ENCODE measurements at places on chromosomes 4 and X. TPM values are rescaled to one million over a fixed set of nuclear protein-coding genes. Genes with fewer than 3 reads are reported as not detected.

AMER1 gene
- 10.4 TPM for total RNA-seq

PAGE2B gene
- not detected for total RNA-seq

UGT8 gene
- total RNA-seq = 11.3 TPM

DNA sequence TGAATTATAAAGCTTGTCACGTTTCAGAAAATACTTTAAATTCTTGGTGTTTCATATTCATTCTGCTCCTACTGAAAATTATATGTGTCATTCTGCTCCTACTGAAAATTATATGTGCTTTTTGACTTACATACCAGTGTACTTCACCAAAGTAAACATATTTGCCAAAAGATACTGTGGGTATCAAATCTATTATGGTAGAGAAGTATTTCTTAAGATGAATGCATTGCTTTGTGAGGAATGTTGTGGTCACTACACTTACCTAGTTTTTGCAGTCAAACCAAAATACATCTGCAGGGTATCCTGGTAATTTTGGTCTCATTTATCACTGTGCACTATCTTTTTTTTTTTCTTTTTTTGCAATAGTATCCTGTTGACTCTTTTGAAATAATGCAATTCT lies 287.7 kb upstream of the MAD2L1 start:
- DNase-seq = no peak
